Activated T-helper 1 cell treated with anti-CD3 and anti-CD28 coated beads, Interleukin-2, amount 50 U/mL, for 16 hours (primary cell): ENCODE measurements at places on chromosomes 3 and 15.

- DNase-seq, result no peak
These were observed 144.4 kb downstream of the ZNF621 start for GRCh38 chr3:40669176-40669575.

DNA sequence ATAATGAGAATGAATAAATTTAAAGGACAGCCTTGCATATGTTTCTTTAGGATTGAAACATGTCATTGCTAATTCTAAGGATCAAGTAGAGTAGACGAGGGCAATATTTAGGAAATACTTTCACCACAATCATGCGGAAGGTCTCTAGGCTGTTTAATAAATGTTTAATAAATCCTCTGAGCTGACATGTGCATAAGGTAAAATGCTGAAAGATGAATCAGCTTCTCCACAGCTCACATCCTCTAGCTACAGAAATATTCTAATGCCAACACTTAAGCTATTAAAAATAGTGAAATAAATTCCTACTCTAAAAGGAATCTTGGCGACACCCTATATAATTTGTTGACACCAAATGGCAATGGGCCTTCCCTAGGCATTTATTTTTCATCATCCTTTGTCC, 407.3 kb downstream of the TBL1XR1 start:
- DNase-seq, result no peak

- DNase-seq, result no peak
These were observed 385.3 kb downstream of the PDCD6IP start for GRCh38 chr3:34183611-34184340.

DNA sequence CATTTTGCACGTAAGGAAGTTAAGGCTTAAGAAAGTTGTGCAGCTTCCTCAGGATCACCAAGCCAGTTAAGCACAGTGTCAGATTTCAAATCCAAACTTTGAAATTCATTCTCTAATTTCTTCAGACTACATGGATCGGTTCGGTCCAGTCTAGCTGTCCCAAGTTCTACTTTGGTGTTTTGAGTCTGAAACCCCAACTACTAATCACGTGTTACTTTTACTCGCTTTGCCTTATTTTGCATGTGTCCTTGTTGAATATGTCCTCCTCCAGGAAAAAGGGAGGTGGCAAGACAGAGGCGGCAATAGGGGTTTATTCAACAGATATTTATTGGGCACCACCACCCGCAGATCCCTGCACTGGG, 522 bp upstream of the GXYLT2 start:
- DNase-seq, result no peak

DNA sequence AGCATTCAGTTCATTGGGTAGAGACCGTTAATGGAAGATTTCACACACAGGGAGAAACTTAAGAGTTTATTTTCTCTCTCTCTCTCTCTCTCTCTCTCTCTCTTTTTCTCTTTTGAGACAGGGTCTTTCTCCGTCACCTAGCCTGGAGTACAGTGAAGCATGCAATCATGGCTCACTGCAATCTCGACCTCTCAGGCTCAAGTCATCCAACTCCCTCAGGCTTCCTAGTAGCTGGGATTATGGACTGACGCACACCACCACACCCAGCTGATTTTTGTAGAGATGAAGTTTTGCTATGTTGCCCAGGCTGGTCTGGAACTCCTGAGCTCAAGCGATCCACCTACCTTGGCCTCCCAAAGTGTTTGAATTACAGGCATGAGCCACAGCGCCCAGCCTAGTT, 1.6 kb downstream of the WDR72 start:
- no peak for DNase-seq

DNA sequence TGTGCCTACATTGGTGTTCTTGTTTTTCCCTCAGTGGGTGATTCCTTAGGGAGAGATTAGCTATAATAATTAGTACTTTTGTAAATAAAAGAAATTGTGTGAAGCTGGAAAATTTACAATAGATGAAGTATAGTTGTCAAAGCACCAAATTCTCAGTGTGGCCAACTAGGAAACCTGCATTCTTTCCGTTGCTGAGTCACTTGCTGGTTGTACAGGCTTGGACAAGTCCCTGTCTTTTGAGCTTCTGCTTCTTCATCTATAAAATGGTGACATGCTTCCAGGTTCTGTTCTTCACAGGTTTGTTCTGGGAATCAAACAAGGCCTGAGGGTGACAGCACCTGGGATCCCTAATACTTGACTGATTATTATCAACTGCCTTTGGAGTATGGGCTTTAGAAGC, 184.1 kb upstream of the HES1 start:
- no peak for DNase-seq

DNA sequence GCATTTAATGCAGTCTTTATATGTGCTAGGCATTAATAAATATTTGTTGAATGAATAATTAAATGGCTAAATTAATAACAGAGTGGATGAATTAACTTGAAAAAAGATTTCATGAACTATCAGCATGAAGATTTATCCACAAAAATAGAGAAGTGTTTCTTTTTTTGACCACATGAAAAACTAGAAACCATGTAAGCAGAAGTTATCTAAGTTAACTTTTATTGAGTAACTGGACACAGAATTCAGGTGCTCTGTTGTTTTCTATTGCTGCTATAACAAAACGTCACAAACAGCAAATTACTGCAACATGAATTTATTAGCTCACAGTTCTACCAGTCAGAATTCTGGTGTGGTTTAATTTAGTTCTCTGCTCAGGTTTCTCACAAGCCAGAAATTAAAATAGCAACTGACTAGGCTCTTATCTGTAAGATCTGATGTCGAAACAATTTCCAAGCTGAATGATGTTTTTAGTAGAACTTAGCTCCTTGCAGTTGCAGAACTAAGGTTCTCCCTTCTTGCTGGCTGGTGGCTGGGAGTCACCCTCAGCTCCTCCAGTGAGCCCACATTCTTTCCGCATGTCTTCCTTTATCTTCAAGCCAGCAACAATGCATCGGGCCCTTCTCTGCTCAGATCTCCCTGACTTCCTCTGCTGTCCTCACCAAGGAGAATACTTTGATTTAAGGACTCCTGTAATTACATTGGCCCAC, 810.2 kb upstream of the ALCAM start:
- no peak for DNase-seq

GRCh38 chr3:103048068-103048722, 613.4 kb downstream of the ZPLD1 start:
- no peak for DNase-seq

GRCh38 chr3:157844800-157845565, 261.2 kb downstream of the SHOX2 start:
- DNase-seq, result no peak
